ENCODE measurements at places on chromosomes 6 and 20.

GRCh38 chr20:9160331-9160730 is 91.4 kb downstream of the PLCB4 start:
- DNase-seq: no peak

- DNase-seq: no peak
Observed at GRCh38 chr6:64685401-64685800, 1021.6 kb downstream of the EYS start.

- DNase-seq: no peak
Observed at GRCh38 chr6:135185483-135185882, 4.4 kb downstream of the MYB start.

DNA sequence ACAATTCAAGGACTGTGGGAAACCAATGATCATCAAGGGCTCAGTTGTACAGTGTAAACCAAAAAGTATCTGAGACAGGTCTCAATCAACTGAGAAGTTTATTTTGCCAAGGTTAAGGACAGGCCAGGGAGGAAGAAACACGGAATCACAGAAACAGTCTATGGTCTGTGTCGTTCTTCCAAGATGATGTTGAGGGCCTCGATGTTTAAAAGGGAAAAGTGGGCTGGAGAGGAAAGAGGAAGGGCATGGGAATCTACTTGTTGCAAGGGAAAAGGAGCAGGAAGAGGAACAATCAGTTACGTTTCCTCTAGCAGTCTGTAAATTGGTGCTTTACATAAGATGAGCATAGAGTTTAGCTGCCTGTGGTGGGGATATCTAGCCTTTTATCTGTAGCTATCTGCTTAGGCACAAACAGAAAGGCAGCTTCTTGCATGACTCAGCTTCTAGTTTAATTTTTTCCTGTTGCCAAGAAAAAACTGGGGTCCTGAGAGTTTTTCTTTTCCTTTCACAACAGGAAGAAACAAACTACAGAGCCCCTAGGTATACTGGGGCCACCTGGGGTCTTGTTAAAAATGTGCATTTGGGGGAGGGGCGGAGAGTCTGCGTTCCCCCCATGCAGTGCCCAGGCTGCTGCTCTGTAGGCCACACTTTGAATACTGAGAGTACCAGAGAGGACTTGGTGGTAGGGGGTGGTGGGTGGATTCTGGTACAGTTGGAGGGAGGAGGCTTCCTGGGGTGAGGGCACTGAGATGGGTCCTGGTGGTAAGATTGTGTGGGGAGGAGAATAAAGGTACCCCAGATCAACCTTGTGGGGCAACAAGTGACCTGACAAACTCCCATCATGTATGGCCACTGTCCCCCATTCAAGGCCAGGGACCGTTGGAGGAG is 35.3 kb upstream of the EZR start:
- DNase-seq: no peak

GRCh38 chr6:140264431-140264830 is 890.0 kb upstream of the CITED2 start:
- DNase-seq: no peak
